A549 treated with dexamethasone at 1 μM for 4 hours (cell line): ENCODE measurements at places on chromosomes 11 and 22. TPM values are rescaled to one million over a fixed set of nuclear protein-coding genes. Genes with fewer than 3 reads are reported as not detected.

Gene TMPRSS5
- 0.08 to 0.15 TPM (median 0.11 TPM) in 5 replicates for total RNA-seq

Gene CEP126
- 2.4 to 3.1 TPM (median 2.8 TPM) in 5 replicates for total RNA-seq

Gene HDHD5
- 37.5 to 43.3 TPM (median 42.1 TPM) in 5 replicates for total RNA-seq

Gene MLC1
- 0.02 to 0.05 TPM (median 0.02 TPM) in 5 replicates for total RNA-seq

Gene KRTAP5-8
- total RNA-seq: 0.07 TPM in 1 of 5 replicates, not detected in the others

Gene APBB1
- 16.5 to 19.3 TPM (median 17.6 TPM) in 5 replicates for total RNA-seq

Gene CARNS1
- 0.03 to 0.16 TPM (median 0.11 TPM) in 5 replicates for total RNA-seq

Gene F2
- 2.0 to 2.9 TPM (median 2.1 TPM) in 5 replicates for total RNA-seq

Gene DDTL
- total RNA-seq: 1.4 to 2.3 TPM (median 1.6 TPM) in 5 replicates

Gene GGTLC2
- not detected in 5 replicates for total RNA-seq

Gene INSC
- total RNA-seq: 0.06 to 0.15 TPM (median 0.11 TPM) in 5 replicates

Gene MAPK8IP1
- 5.4 to 8.1 TPM (median 6.6 TPM) in 5 replicates for total RNA-seq

Gene ANKK1
- total RNA-seq: 0.04 to 0.07 TPM in 2 of 5 replicates, not detected in the others

Gene CASP12
- total RNA-seq: not detected in 5 replicates

Gene POLA2
- total RNA-seq: 12.0 to 15.3 TPM (median 13.3 TPM) in 5 replicates

Gene ROBO3
- 1.9 to 2.6 TPM (median 2.3 TPM) in 5 replicates for total RNA-seq

Gene ASPHD2
- total RNA-seq: 1.5 to 2.0 TPM (median 1.7 TPM) in 5 replicates

Gene INTS4
- 16.7 to 21.5 TPM (median 19.1 TPM) in 5 replicates for total RNA-seq

Gene PRODH
- 0.78 to 1.9 TPM (median 1.7 TPM) in 5 replicates for total RNA-seq

Gene PANX3
- total RNA-seq: not detected in 5 replicates

Gene MS4A3
- not detected in 5 replicates for total RNA-seq

Gene OR56A1
- not detected in 5 replicates for total RNA-seq

Gene MUC2
- total RNA-seq: 0.03 to 0.40 TPM (median 0.13 TPM) in 5 replicates

Gene RAPSN
- total RNA-seq: 0.15 to 0.32 TPM in 2 of 5 replicates, not detected in the others
